CD4-positive, alpha-beta T cell treated with Interleukin-15 for 4 hours (primary cell): ENCODE measurements at places on chromosomes 5 and 9.

DNA sequence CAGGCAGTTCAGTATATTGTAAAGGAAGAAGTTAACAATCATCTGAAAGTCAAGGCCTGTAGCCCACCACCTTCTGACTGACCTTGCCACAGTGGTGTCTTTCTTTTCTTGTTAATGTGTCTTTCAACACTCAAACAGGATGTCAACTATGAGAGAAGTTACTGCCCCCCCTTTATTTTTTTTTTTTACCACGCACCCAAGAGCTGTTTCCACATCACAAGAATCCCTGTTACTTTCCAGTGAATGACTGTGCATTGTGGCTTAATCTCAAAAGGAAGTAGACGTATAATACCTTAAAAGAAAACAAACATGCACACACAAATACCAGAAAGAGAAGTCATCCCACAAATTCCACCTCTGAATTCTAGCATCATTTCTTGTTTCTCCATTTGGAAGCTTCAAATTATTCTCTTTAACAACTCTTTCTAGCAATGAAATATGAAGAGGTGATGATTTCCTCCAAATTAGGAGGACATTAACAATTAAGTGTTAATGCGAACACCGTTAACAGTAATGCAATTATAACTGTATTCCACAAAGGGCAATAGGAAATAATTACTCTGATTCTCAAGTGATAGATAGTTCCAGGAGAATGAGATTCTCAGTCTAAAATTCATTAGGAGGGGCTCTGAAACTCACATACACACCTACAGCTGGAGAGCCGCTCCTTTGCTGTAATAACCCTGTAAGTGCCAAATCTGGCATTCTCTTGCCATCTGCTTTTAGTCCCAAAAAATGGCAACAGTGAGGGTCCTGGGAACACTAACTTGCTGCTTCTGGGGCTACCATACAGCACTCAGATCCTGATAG lies 201.0 kb downstream of the EFNA5 start:
- no peak for DNase-seq

DNA sequence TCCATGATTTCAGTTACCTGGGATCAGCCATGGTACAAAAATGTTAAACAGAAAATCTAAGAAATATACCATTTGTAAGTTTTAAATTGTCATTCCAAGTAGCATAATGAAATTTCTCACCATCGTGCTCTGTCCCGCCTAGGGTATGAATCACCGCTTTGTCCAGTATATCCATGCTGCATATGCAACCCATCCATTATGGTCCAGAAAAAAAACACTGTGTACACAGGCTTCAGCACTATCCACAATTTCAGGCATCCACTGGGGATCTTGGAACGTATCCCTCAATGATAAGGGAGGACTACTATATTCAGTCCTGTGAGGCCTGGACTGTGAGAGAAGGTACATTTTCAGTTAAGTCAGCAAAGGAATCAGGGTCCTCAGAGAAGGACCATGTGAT lies 37.6 kb upstream of the HNRNPA0 start:
- no peak for DNase-seq

- DNase-seq, result no peak
These were observed 22.3 kb downstream of the RXRA start for GRCh38 chr9:134348404-134349155.

DNA sequence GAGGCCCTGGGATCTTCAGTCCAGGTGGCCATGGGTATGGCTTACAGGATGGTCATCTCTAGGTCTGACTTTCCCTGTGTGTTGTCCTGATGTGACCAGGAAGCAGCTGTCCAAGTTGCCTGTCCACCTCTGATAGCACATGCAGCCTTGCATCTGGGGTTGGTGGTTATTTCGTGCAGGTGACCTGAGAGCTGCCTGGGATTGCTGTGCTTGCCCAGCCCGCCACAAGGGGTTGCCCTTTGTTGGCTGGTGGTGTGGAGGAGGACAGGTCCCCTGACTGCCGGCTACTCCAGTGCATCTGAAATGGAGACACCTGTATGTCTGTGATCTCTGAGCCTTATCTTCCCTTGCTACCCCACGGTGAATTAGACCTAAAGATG lies 212.6 kb downstream of the ARHGAP26 start:
- DNase-seq, result no peak

GRCh38 chr9:126372716-126373115 lies 46.1 kb downstream of the MVB12B start:
- no peak for DNase-seq

DNA sequence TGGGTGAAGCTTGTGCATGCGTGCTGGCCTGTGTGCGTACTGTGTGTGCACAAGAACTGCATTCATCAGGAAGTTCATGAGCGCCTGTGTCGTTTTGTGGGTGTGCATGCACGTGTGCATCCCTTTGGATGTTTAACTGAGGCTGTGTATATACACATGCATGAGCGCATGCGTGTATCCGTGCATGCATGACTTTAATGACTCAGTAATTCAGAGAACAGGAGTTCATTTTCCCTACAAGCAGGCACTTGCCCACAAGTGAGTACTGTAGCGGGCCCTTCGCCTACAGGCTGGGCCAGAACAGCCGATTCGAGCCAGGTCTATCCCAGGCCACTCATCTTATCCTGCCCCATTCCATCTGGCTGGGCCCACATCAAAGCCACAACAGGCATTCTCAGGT lies 29.8 kb downstream of the CORO2A start:
- no peak for DNase-seq

DNA sequence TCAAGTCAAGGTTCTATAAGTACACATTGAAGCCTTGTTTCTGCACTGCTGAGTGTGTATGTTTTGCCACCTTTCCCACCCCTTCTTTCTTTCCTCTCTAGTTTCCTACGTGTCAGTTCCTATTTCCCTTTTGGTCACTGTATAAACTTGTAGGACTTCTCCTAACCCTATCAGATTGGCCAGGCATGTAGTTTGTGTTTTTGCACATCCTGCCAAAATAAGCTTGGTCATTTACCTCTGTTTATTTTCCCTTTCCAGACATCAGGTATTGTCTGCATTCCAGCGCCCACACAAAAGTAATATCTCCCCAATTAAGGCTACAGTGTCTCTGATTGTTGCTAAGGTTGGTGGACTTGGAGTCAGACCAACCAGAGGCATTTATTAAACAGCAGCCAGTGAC lies 252.9 kb upstream of the MPDZ start:
- DNase-seq, result no peak

DNA sequence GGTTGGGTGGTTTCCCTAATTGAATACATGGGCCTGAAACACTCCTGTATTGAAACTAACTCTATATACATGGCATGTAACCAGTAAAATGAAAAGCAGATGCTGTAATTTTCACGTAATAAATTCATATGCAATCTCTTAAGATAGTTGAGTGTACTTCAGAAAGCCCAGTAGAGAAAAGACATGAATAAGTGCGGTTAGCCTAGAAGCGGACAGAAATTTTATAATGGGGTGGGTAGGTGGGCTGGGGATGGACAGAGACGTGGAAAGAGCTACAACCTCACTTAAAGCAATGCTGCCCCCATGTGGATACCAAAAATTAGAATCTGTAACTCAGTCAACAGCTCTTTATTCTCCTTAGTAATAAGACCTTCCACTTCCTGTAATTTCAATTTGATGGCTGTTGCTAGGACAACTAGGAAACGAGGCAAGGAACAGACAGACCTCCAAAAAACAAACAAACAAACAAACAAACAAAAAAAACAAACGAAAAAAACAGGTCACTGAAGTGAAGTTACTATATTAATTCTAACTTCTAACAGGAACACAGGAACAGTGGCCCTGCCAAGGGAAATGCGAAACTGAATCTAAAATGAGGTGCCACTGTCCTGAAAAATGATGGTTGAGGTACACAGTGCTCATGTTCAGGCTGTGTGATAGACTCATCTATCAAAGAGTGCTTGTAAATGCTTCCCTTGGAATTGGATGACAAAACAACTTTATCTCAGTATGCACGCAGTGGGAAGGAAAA lies 103.4 kb upstream of the GNA14 start:
- peak; percentile 20 for DNase-seq

- DNase-seq, result no peak
These were observed 13.5 kb downstream of the RABGAP1 start for GRCh38 chr9:122954253-122954691.

GRCh38 chr5:173383711-173384110 lies 55.5 kb upstream of the STC2 start:
- DNase-seq, result no peak

DNA sequence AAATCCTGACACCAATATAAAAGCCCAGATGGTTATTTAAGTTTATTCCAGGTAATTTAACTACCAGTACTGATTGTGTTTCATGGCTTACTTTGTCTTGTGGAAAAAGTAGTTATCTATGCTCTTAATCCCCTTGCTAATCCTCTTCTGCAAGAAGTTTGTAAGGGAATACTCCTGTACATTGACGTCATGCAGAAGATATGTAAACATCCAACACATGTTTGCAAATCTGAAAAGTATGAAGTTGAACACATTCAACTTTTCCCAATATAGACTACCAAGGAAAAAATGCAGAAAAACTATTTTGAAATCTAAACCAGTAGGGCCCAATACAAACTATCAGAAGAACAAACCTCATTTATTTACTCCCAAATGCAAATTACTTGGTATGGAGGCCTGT lies 56.3 kb upstream of the ELL2 start:
- DNase-seq, result no peak
